Epithelial cell of alveolus of lung (primary cell): ENCODE measurements at places on chromosomes 2 and 18. TPM values are rescaled to one million over a fixed set of nuclear protein-coding genes. Genes with fewer than 3 reads are reported as not detected.

GCKR gene
- 0.24 and 0.39 TPM in 2 replicates for total RNA-seq

SLC5A7 gene
- not detected in 2 replicates for total RNA-seq

ATG9A gene
- 52.5 and 113 TPM in 2 replicates for total RNA-seq

CRYBA2 gene
- not detected in 2 replicates for total RNA-seq

PLCD4 gene
- 0.13 and 9.3 TPM in 2 replicates for total RNA-seq

ATP6V1B1 gene
- total RNA-seq: 0.40 and 4.1 TPM in 2 replicates

CRYGC gene
- total RNA-seq: not detected in 2 replicates

HOXD11 gene
- total RNA-seq: not detected in 2 replicates

SIX2 gene
- total RNA-seq: 0.13 and 0.72 TPM in 2 replicates

SERPINB5 gene
- total RNA-seq: 1.0 and 1.8 TPM in 2 replicates

GULP1 gene
- total RNA-seq: 15.8 and 64.2 TPM in 2 replicates

GBX2 gene
- 0.78 TPM in 1 of 2 replicates, not detected in the other for total RNA-seq

CNTNAP5 gene
- not detected in 2 replicates for total RNA-seq

SCN7A gene
- 3.5 and 5.2 TPM in 2 replicates for total RNA-seq

ASXL3 gene
- total RNA-seq: 1.2 and 2.2 TPM in 2 replicates

RAX gene
- total RNA-seq: not detected in 2 replicates

TUBA3E gene
- total RNA-seq: not detected in 2 replicates

RGPD4 gene
- not detected in 2 replicates for total RNA-seq
